ENCODE measurements at places on chromosomes 6 and 20.

GRCh38 chr20:21510414-21511384 is 3.2 kb downstream of the NKX2-2 start:
- DNase-seq = no peak

DNA sequence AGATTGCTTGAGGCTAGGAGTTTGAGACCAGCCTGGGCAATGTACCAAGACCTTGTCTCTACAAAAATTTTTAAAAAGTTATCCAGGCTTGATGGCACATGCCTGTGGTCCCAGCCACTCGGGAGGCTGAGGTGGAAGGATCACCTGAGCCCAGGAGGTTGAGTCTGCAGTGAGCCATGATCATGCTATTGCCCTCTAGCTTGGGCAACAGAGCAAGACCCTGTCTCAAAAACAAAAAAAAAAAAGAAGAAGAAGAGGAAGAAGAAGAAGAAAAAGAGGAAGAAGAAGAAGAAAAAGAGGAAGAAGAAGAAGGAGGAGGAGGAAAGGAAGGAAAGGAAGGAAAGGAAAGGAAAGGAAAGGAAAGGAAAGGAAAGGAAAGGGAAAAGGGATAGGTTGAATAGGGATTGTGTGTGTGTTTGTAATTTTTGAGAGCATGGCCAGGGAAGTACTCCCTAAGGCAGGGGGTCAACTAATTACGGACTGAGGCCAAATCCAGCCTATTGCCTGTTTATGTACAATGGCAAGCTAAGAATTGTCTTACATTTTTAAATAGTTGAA is 43.0 kb upstream of the ZNF217 start:
- no peak for DNase-seq

- no peak for DNase-seq
Observed at GRCh38 chr20:1894471-1894950, 696 bp upstream of the SIRPA start.

DNA sequence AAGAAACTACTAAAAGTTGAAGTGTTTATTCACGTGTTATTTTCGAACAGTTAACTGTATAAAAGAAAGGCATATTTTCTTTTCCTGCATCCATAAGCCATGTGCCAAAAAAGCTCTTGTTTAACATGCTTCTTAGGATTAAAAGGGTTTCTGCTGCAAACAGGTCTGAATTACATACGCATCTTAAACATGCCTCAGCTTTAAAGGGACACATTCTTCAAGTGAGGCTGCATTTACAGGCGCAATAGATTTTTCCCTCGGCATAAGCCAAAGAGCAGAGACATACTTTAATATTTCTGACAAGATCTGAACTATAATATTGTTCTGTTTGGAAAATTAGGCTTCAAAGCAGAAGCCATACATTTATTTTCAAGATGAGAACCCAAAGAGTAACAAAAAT is 39.4 kb downstream of the PDE7B start:
- DNase-seq = no peak

DNA sequence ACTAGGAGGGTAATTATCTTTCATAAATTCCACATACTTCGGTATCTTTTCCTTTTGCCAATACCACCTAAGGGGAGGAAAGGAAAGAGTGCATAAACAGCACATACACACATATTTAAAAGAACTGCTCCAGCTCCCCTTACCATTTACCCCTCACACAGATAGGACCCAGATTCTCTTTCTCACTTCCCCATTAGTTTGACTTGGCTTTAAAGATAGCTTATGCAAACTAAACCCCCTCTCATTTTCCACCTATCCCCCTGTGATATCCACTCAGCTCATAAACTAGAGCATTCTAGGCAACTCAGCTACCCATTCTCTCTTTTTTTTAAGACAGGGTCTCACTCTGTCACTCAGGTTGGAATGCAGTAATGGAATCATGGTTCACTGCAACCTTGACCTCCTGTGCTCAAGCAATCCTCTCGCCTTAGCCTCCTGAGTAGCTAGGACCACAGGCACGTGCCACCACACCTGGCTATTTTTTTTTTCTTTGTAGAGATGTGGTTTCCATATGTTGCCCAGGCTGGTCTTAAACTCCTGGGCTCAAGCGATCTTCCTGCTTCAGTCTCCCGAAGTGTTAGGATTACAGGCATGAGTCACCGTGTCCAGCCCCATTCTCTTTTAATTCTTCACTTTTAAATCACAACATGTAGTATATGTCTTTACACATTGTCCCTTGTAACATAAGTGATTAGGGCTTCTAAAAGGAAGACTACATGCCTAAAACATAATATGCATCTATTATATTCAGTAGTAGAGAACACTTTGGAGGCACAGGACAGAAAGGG is 4.0 kb downstream of the FUCA2 start:
- no peak for DNase-seq

- DNase-seq = no peak
Observed at GRCh38 chr6:129966125-129966524, 52.3 kb upstream of the L3MBTL3 start.

GRCh38 chr6:14254505-14254904 is 136.9 kb downstream of the CD83 start:
- DNase-seq = no peak

DNA sequence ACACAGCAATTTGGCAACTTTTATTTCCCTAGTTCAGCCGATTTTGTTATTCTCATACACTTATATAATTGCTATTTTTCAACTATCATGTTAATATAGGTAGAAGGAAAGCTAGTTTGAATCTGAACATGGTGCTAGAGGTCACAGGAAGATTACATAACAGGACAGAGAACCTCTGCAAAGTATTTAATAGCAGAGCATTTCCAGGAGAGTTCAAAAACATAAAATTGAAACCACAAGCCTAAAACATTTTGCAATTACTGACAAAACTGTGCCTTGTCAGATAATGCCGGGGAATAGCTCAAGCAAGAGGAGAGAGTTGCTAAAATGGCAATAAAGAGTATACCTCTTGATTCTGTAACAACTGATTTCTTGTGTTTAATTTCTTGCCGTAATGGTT is 70.8 kb downstream of the TFAP2B start:
- DNase-seq = no peak

GRCh38 chr20:9081423-9081966 is 12.6 kb downstream of the PLCB4 start:
- no peak for DNase-seq

GRCh38 chr6:154951345-154952200 is 43.5 kb upstream of the TIAM2 start:
- DNase-seq = no peak

DNA sequence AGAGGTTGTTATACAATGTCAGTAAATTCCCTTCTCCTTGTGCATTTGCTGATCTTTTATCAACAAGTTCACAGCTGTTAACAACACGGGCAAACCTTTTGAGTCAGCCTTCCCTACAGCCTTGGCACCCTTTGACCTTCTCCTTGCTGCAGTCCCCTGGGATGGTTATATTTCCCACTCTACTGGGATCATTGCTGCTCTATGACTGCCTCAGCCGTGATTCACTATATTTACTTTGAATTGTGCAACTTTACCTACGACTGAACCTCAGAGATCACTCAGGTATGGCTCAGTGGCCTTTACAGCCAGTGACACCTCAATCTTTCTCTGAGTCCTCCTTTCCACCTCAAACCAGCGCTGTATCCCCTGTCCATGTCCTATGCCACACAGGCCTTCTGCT is 1293.3 kb downstream of the EPHA7 start:
- no peak for DNase-seq

DNA sequence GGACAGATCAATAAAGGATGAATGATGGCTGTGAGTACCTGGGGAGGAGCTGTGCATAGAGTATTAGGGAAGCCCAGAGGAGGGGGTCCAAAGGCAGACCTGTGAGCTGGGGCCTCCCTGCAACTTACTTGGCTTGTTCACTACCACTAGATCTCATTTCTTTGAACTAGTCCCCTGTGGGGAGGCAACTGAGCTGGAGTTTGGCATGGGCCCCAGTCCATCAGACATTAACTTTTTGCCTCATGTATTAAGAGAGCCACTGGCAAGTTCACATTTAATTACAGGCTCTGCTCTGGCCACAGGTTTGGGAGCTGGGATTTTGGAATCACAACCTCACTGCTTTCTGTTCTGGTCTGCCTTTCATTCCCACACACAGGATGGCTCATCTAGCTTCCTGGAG is 254.1 kb downstream of the PRL start:
- DNase-seq = peak; percentile 73

DNA sequence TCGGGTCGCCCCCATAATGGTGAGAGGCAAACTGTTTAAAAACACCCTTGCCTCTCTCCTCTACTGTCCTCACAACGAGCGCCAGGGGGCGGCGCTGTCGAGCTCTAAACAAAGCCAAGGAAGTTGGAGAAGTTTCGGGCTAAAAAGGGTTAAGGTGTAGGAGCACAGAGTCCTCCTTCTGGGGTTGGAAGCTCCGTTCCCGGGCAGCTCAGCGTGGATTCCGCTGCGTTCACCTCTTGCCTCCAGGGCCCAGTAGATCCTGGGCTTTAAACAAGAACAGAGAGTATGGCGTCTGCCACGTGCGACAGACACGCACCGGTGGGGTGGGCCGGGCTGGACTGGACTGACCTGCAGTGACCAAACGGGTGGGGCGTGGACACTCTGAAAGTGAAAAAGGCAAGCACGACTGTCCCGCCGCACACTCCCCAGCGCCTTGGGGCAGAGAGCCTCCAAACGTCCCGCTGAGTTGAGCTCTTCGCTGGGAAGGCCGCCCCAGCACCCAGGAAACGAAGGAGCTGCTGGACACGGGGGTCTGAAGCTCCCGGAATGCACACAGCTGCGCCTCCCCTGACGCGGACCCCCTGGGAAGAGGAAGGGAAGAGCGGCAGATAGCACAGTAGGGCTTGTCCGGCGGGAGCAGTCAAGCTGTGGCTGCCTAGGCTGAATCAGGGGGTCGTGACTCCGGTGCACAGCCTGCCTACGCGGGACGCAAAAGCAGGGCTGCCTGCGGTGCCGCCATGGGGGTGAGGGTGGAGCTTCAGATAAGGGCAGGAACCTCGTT is 1.6 kb upstream of the THBD start:
- no peak for DNase-seq

- peak; percentile 46 for DNase-seq
Observed at GRCh38 chr20:44609516-44610312, 27.3 kb downstream of the PKIG start.

DNA sequence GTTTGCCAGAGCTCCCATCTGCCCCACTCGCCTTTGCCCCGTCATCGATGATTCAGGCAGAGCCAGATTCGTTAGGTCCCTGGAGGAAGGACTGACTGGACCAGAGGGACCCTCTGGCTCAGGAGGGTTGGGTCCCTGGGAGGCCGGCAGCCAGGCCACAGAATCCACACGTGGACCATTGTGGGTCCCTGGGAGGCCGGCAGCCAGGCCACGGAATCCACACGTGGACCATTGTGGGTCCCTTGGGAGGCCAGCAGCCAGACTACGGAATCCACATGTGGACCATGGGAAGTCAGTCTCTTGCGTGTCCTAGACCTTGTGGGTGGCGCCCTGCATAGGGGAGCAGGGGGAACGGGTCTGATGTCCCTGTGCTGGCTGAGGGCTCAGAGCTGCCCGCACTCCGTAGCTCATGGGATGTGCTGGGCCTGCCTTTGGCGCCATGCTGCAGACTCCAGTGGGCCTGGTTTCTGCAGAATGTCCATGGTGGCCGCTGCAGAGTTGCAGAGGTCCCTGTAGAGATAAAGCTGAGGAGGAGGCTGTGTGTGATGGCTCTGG is 23.5 kb downstream of the UCKL1 start:
- no peak for DNase-seq

GRCh38 chr6:78025502-78025901 is 372.7 kb downstream of the MEI4 start:
- DNase-seq = no peak

GRCh38 chr6:42150254-42150653 is 7.8 kb upstream of the C6orf132 start:
- no peak for DNase-seq

- DNase-seq = no peak
Observed at GRCh38 chr6:34020807-34021553, 124.9 kb downstream of the GRM4 start.

- DNase-seq = no peak
Observed at GRCh38 chr20:39066471-39067242, 104.5 kb downstream of the DHX35 start.

- no peak for DNase-seq
Observed at GRCh38 chr20:34343458-34344211, 19.4 kb upstream of the ITCH start.

DNA sequence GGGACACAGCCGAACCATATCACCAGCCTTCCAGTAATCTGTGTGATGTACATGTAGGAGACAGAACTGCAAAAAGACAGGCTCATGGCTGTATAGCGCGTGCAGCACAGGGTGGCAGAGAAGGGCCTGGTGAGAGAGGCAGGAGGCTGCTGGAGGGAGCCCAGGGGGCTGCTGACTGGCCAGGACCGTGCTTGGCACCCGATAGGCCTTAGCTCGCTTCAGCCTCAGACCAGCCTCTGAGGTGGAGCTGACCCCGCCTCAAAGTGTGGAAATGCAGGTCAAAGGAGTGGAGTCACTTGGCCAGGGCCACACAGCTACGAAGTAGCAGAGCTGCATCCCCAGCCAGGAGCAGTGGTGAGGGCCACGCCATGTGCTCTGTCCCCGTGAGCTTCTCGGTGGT is 707.6 kb downstream of the QKI start:
- no peak for DNase-seq

DNA sequence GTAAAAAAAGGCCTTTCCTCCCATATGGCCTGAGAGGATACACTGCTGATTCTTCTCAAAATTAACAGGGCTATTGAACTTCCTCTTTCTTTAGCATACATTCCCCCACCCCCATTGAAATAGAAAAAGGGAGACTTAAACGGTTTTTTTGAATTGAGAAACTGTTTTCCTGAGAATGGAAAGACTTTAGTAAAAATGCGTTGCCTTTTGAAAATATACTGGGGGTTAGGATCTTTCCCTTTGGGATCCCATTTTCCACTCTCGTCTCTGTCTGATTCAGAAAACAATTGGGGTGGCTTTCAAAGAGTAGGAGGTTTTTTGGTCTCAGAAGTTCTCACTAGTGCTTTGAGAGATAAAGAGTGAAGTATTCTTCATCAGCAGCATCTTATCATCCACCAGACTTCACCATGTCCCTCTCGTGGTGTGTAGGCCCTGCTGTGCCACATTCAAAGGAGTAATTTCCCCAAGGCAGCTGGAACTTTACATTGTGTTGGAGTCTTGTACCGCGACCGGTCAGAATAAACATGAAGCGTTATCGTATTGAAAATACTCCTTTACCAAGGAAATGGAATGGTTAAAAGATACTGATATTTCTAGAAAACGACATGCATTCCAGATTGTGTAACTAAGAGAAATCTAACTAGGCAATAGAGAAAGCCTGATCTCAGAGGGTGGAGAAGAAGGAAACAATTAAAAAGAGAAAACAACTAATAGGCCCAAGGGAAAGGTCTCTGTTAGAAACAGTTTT is 10.6 kb downstream of the MYB start:
- DNase-seq = no peak

DNA sequence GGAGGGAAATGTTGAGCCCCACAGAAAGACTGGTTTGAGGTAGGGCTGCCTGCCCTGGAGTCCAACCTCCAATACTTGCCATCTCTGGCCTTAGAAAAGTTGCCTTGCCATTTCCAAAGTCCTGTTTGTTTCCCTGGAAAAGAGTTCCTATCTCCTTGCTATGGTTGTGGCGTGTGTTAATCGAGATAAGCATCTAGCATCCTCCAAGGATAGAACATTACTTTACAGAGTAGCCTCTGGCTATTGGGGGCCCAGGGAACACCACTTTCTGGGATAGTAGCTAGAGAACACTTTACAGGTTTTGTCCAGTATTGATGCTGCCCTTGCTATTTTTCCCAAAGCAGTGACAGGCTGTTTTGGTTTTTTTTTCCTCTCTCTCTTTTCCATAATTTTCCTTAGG is 57.4 kb upstream of the SASH1 start:
- DNase-seq = no peak

All from NCI-H446 treated with DMSO at 0.1 percent for 48 hours (cell line).